NCI-H1436 treated with DMSO at 0.1 percent for 48 hours (cell line): ENCODE measurements at places on chromosomes 13 and 19.

DNA sequence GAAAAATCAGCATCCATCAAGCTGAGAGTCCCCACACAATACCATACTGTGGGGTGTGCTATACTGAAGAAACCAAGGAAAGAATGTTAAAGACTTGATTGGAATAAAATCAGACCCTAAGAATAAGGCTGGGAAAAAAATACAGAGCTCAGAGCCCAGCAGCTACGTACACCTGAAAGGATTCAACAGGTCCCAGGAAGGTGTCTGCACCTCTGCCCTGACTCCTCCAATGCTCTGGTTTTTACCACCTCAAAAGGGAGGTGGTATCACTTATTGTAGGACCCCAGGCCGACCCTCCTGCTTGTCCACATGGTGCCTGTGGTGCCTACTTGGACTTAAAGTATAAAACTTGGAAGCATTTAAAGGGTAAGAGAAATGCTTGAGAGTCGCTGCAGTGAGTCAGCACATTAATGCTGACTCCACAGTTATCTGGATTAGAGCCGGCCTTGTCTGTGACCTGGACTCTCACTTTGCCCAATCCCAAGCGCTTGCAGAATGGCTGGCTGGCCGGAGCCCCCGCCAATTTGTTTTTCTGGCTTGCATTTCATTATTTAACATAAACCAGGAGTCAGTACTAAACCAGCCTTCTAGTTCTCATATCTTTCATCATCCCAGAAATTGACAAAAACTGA, 110.1 kb downstream of the FGF14 start:
- DNase-seq, result no peak

- DNase-seq, result no peak
Observed at GRCh38 chr13:25802579-25802978, 249.2 kb downstream of the SHISA2 start.

- DNase-seq, result no peak
Observed at GRCh38 chr19:32675720-32676185, at the start of gene RGS9BP. Gene RGS9BP, plus strand, starts transcription at chr19:32675848. Its CDS starts 416 bp downstream, at chr19:32676264.

DNA sequence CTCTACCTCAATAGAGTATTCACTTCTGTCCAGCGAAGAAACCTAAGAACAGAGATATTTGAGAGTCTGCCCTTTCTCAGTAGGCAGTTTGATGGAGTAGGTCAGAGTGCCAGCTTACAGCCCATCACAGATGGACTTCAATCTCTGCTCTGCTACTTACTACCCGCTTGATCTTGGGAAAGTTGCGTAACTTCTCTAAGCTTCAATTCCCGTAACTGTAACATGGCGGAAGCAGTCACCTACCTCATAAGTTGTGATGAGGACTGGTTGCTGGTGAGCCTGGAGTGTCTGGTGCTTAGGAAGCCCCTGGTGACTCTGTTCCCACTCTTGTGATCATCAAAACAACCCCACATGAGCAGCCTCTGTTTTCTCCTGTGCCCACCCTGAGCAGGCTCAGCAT, 31.0 kb downstream of the AMER2 start:
- DNase-seq, result no peak

- no peak for DNase-seq
Observed at GRCh38 chr13:97285221-97285955, 63.3 kb downstream of the MBNL2 start.

DNA sequence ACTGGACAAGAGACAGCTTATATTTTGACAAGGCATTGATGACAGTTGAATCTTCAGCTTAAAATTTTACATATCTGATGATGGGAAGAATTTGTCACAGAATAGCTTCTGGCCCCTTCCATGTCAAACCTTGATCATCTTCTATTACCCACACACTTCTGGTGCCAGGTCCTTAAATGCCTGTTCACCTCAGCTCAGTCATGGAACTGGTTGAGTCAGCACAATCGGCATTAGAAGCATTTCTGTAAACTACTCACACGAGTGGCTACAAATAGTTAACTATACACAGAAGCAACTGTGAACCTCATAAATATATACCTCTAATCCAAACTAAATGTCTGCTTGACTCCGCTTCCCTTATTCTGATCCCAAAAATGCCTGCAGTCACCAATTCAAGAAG, 161.2 kb downstream of the FOXO1 start:
- no peak for DNase-seq
